ENCODE measurements at places on chromosomes 2 and 18.

DNA sequence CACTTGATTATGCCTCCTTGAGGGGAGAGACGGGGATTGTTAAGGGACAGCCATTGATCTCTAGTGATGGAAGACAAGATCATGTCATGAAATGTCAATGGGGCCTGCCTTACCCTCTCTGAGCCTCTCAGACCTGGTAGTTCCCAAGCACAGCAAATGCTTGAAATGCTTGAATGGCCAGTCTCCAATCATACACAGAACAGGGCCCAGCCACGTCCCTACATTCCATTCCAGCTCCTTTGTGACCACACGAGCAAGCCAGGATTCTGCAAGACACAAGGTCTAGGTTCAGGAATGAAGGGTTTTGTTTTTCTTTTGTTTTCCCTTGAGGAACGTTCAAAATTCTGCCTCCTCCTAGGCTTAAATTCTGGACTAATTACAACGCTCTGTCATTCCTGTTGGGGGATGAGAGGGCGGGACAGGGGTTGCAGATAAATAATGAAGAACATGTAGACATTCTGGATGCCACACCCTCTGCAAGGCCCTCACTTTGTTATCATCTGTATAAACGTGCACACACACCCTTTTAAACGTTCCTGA lies 98.1 kb upstream of the YPEL5 start:
- DNase-seq, result no peak

DNA sequence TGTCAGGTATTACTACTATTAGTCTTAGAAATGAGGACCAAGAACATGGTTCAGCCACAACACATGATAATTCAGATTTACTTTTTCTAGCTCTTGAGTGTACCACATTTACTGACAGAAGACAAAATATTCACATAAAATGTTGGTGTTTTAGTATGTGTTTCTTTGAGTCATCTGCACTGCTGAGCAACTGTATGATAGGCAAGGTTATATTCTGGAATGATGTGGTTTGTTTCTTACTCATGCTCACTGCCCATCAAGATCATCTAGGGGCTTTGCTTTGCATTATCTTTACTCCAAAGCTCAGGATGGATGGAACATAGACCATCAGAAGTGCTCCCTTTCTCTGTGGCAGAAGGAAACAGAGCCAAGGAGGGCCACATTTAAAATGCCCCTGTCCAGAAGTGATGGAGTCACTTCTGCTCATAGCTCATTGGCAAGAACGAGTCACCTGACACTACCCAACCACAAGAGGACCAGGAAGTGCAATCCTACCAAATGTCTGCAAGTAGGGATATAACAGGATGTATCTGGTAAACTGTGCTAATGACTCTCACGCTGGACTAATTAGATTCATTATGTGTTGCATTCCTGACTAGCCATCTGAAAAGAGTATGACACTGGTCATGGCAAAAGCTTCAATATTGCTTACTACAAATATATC lies 81.5 kb downstream of the DIS3L2 start:
- DNase-seq, result no peak

DNA sequence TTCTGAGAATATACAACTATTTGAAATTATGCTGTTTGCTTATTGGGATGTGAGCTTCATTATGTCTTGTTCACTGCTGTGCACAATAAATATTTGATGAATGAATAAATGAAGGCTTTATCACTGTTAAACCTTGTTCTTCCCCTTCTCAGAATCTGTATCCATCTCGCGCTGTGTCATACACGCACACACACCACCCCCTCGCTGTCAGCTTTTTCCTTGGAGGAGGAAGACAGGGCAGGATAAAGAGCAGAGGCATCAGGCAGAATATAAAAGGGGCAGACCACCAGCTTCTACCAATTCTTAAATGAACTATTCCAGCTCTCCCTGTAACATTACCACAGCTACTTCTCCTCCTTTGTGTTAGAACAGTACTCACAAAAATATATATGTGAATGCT lies 75.0 kb downstream of the CD226 start:
- no peak for DNase-seq

- no peak for DNase-seq
These were observed 139.7 kb downstream of the ATP9B start for GRCh38 chr18:79208906-79209305.

GRCh38 chr2:26852405-26853306 lies 4.7 kb downstream of the DPYSL5 start:
- no peak for DNase-seq

- DNase-seq, result no peak
These were observed 12.6 kb downstream of the NDUFAF7 start for GRCh38 chr2:37244017-37244416.

DNA sequence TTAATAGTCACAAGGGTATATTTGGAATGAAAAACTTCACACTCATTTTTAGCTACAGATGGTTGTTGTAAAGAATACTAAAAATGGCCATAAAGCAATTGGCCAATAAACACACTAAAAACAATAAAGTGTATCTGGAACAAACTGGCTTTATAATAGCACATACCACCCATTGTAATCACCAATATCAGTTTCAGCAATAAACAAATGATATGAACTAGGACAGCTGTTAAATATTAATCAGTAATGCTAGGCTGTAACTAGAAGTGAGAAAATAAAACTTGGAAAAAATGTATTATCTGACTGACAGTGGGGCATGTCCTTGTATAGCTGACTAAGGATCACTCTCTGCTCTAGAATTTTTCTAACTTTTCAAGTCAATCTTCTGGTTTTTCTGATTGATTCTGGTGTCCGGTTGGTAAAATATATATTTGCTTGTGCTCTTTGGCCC lies 312.5 kb downstream of the RND3 start:
- DNase-seq, result no peak

DNA sequence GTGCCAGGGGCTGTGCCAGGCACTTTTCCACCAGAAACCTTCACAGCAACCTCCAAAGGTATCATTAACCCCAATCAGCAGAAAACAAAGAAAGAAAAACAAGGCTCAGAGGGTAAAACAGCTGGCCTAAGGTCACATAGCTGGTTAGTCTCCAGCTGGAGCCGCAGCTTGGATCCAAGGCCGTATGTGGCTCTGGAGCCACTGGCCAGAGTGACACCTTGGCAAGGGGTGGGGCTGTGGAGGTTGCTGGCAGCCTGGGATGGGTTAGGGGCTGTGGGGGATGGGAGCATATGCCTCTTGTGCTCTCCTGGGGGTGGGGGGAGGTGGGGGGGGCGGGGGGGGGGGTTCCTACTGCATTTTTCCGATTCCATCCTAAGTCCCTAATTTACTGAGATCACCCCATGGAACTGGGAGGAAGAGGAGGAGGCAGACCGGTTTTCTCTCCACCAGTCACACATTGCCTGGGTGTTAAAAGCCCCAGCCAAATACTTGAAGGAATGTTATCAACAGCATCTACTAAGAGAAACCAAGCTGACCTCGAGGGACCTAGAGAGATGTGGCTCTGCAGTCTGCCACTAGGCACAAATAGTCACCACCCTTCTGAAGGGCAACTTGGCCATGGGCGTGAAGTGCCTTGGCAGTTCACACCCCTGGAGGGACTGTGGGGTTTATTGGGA lies 8.0 kb downstream of the HAAO start:
- no peak for DNase-seq

- DNase-seq, result no peak
These were observed 47.6 kb downstream of the TNS1 start for GRCh38 chr2:217954971-217955740.

DNA sequence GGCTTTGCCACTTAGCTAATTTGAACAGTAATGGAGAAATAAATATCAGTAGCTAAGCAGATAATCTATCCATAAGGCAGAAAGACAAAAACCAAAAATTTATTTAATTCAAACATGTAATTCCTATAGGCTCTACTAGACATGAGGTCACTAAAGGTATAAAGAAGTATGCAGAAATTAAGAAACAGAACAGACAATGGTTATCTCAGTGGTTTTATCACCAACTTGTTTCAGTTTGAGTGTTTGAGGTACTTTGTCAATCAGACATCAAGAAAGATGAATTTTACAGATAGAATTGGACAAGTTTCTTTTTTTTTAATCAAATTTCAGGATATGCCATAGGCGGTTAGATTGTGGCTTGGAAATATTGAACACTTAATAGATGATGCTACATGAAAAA lies 67.4 kb upstream of the ZEB2 start:
- DNase-seq, result no peak

- DNase-seq, result no peak
These were observed 826.7 kb upstream of the ACVR2A start for GRCh38 chr2:147017951-147018645.

Measured in stimulated activated CD4-positive, alpha-beta T cell treated with anti-CD3 and anti-CD28 coated beads, Interleukin-15, amount 100 ng/mL, for 1 hour (primary cell).